Stimulated activated CD8-positive, alpha-beta memory T cell treated with anti-CD3 and anti-CD28 coated beads, Interleukin-4, amount 100 ng/mL, for 4 hours (primary cell): ENCODE measurements at places on chromosomes 5 and 9.
A peak's percentile ranks its signal among the peaks of the same experiment; 100 is the strongest.

DNA sequence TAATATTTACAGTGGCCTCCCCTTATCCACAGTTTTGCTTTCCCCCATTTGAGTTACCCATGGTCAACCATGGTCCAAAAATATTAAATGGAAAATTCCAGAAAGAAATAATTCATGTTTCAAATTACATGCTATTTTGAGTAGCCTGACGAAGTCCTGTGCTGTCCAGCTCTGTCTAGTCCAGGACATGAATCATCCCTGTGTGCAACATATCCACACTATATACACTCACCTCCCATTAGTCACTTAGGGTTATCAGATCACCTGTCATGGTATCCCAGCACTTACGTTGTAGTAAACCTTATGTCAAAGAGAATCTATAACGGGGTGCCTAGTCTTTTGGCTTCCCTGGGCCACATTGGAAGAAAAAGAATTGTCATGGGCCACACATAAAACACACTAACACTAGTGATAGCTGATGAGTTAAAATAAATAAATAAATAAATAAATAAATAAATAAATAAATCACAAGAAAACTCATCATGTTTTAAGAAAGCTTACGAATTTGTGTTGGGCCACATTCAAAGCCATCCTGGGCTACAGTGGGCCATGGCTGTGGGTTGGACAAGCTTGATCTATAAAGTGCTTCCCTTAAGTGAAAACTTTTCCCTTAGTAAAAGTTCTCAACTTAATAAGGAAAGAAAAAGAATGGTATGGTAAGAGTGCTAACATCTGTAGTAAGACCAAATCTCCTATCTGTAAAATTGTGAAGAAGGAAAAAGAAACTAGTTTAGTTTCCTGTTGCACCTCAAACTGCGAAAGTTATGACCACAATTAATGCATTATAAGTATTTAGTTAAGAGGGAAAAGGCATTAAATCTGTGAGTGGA is 15.9 kb upstream of the OMD start:
- DNase-seq: no peak

GRCh38 chr5:157222506-157223230 is 42.0 kb downstream of the ITK start:
- peak; percentile 74 for DNase-seq

DNA sequence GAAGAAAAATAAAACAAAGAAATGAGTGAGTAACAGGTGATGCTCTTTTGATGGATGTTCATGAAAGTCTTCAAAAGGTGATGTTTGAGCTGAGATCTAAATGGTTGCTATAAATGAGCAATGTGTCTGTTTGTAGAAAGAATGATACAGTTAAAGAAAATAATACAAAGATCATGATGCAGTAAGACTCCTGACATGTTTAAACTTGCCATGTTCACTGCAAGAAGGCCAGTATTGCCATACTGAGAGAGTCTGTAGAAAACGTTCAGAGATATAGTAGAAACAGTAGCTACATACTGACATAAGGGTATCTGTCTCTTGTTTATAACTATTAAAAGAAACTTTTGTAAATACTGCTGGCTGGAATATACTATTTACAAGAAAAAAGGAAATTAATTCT is 1609.2 kb upstream of the ACO1 start:
- no peak for DNase-seq

GRCh38 chr9:24572406-24572805 is 26.7 kb upstream of the IZUMO3 start:
- DNase-seq: no peak

DNA sequence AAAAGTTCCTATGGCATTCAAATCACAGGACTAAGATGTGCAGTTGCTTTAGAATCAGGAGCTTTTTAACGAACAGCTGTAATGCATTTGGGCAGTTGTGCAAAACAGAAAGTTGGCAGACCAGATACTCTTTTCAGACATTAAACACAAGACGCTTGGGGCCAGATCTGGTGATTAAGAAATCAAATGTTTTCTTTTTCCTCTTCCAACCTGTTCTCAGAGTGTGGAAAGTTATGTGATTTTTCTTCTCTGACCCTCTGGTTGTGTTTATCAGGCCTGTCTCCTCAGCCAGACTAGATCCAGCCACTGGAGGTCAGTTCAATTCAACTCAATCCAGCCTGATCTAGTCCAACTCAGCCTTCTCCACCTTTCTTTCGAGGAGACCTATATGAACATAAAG is 298.5 kb upstream of the PCSK5 start:
- DNase-seq: no peak

- no peak for DNase-seq
Observed at GRCh38 chr5:178310130-178310865, 77.7 kb upstream of the PHYKPL start.

DNA sequence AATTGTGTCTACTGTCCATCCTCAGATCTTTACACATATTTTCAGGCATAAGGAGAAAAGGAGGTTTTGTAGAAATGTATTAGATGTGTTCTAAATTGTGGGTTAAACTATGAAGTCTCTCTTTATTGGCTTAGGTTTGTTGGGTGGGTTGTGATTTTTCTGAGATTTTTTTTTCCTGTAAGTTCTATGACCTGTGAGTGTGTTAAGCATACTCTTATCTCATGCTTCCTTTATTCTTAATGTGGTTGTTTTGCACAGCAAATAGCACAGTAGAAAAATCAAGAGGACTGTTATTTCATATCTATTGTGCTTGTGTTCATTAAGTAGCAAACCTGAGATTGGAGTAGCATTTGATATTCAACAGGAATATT is 23.3 kb downstream of the NR2F1 start:
- DNase-seq: no peak

DNA sequence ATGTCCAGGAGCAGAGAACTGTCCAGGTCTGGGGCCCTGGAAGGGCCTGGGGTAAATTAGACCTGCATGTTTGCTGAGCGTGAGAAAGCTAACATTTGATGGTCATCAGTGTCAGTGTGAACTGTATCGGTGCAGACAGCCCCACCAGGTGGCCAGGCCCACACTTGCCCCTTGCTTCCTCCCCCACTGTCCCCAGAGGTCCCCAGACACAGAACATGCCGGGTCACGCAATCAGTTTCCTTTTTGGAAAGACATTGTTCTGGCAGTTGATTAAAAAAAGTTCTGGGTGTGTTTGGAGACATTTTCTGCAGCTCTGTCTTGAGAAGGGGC is 1.5 kb downstream of the NKD2 start:
- no peak for DNase-seq

GRCh38 chr9:17824616-17825264 is 245.9 kb downstream of the SH3GL2 start:
- DNase-seq: no peak

GRCh38 chr5:120528609-120529008 is 64.5 kb downstream of the PRR16 start:
- DNase-seq: no peak

DNA sequence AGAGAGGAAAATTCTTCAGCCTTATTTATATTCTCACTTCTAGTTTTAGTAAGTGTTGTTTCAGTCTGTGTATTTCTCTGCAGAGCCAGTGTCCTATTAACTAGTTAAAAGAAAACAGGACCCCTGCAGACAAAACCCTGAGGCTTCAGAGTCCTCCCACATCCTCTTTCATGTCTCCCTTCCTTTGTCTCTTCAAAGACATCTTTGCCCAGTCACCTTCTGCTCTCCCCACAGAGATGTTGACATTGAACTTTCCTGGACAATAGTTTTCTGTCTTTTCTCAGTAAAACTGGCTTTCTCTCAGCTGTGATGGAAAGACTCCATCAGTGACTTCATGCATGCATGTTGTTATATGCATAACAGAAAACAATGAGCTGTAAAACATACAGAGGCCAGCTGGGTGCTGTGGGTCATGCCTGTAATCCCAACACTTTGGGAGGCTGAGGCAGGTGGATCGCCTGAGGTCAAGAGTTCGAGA is 20.2 kb downstream of the GRAMD2B start:
- DNase-seq: no peak

DNA sequence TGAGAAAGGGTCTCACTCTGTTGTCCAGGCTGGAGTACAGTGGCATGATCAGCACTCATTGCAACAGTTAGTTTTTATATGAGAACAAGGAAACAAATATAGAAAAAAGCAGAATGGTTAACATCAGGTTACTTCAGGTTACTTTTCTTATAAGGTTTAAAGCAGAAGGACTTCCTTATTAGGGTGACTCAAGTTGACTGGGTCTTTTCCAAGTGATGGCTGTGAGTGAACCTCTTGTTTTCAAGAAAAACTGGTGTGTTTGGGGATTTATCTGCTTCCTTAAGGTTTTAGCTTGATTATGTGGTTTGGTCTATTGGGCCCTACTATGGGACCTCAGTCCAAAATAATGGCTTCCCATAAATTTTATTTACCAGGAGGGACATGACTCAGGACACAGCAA is 99.2 kb downstream of the ARRDC3 start:
- no peak for DNase-seq

- DNase-seq: no peak
Observed at GRCh38 chr9:116490321-116490720, 196.8 kb upstream of the TRIM32 start.
